Skeletal muscle tissue (tissue), 5 donors: ENCODE measurements at places on chromosomes 13 and 19. TPM values are rescaled to one million over a fixed set of nuclear protein-coding genes. Genes with fewer than 3 reads are reported as not detected.

Gene OBI1
- total RNA-seq, result 13.6 TPM

Gene GRIN3B
- not detected for total RNA-seq

Gene TTYH1
- 1.0 TPM for total RNA-seq

Gene CBY2
- total RNA-seq, result not detected

Gene CYP2A7
- total RNA-seq, result not detected

Gene KLC3
- total RNA-seq, result 0.52 TPM

Gene CBARP
- total RNA-seq, result not detected

Gene TEX29
- total RNA-seq, result not detected

Gene MISP
- not detected for total RNA-seq

Gene CEACAM16
- 1.0 TPM for total RNA-seq

Gene KCTD12
- 134 TPM for total RNA-seq

Gene NR2F6
- total RNA-seq, result 21.9 TPM

Gene IGFL4
- total RNA-seq, result 3.1 TPM

Gene EDNRB
- 13.0 TPM for total RNA-seq

Gene TMEM238
- not detected for total RNA-seq

Gene KLF16
- total RNA-seq, result 2.6 TPM

Gene MEF2B
- not detected for total RNA-seq

Gene CTXN1
- total RNA-seq, result 0.52 TPM

Gene CEACAM4
- 1.0 TPM for total RNA-seq

Gene KLK7
- total RNA-seq, result not detected

Gene RAVER1
- 3.7 TPM for total RNA-seq

Gene ZNF229
- total RNA-seq, result 6.8 TPM

Gene ELSPBP1
- not detected for total RNA-seq

Gene CALR3
- total RNA-seq, result under 0.01 TPM

Gene FBN3
- total RNA-seq, result 4.2 TPM

Gene MAP4K1
- under 0.01 TPM for total RNA-seq

Gene SYMPK
- total RNA-seq, result 23.5 TPM

Gene FBXO17
- 15.1 TPM for total RNA-seq

Gene PRR12
- total RNA-seq, result 3.1 TPM

Gene ZNF471
- total RNA-seq, result 2.6 TPM

Gene RAP2A
- total RNA-seq, result 27.1 TPM

Gene OR7A5
- total RNA-seq, result not detected

Gene RAB3A
- total RNA-seq, result 0.52 TPM

Gene CCDC169
- 2.1 TPM for total RNA-seq

Gene SLC46A3
- total RNA-seq, result 2.1 TPM

Gene NXNL1
- not detected for total RNA-seq

Gene MAG
- 1.6 TPM for total RNA-seq

Gene TICAM1
- total RNA-seq, result 1.6 TPM

Gene F2RL3
- total RNA-seq, result 0.52 TPM

Gene RNF17
- total RNA-seq, result 0.52 TPM

Gene MYADM
- 20.9 TPM for total RNA-seq

Gene ZNF587
- 18.8 TPM for total RNA-seq

Gene ZNF285
- 7.3 TPM for total RNA-seq

Gene OVOL3
- not detected for total RNA-seq

Gene APOC1
- 5.7 TPM for total RNA-seq

Gene ZNF850
- 3.7 TPM for total RNA-seq

Gene RDH8
- not detected for total RNA-seq
